ENCODE measurements at places on chromosomes 4 and X.

GRCh38 chr4:112604589-112604988 is 32.1 kb downstream of the ZGRF1 start:
- peak; percentile 60 for DNase-seq

- no peak for DNase-seq
Observed at GRCh38 chrX:26286836-26287235, 70.9 kb downstream of the MAGEB5 start.

DNA sequence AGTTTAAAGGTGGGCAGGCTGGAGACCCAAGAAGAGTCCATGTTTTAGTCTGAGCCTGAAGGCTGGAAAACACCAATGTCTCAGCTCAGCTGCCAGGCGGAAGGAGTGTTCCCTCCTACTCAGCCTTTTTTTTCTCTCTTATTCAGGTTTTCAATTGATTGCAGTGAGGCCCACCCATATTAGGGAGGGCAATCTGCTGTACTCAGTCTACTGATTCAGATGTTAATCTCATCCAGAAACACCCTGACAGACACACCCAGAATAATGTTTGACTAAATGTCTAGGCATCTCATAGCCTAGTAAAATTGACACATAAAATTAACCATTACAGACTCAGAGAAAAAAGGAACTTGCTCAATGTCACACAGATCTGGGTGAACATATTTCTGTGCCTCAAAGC is 347.1 kb downstream of the GBA3 start:
- no peak for DNase-seq

DNA sequence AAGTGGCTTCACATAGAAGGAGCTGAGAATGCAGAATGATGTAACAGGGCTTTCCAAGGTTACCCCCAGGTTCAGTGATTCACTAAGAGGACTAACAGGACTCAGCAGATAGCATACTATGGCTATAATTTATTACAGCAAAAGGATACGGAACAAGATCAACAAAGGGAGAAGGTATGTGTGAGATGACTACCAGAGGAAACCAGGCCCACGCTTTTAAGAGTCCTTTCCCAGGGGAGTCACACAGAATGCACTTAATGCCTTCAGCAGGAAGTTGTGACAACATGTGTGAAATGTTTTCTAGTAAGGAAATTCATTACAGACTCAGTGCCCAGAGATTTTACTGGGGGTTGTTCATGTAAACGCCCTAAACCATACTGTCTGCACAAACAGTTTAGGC is 373.6 kb upstream of the MAGEB2 start:
- no peak for DNase-seq

- DNase-seq, result no peak
Observed at GRCh38 chrX:120468071-120468470, 1.0 kb downstream of the LAMP2 start.

DNA sequence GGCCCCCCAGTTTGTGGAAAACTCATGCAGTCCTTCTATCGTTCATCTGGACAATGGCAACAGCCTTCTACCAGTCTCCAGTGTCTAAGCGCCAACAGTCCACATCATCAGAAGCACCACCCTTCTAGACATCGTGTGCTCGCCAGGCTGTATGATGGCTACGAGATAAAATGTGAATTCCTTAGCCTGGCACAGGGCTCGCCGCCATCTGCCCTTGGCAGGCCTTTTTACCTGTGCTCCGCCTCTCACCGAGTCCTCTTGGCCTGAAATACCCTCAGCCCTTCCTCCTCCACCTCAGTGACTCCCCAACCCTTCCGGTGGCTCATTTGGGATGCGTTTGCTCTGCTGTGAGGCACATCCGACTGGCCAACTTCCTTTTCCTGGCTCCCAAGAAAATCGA is 15.9 kb upstream of the STS start:
- no peak for DNase-seq

Data from HAP-1 (cell line).